Activated CD4-positive, alpha-beta T cell treated with anti-CD3 and anti-CD28 coated beads, Interleukin-2, amount 50 U/mL, for 48 hours (primary cell): ENCODE measurements at places on chromosomes 2 and 18.

DNA sequence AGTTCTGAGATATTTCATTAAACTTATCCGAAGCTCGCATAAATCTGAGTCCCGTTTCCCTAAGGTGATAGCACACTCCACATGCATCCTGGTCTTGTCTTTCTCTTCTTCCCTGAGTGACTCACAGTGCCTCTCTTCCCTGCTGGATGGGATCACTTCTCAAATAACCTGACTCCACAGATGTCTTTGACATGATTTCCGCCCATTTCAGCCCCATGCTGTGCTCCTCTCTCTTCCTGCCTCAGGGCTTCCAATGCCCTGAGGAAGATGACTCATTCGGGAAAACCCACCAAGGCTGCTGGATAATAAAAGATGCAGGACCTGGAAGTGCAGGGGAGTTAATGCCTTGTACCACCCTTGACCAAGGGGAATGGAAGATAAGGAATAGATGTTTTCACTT, 441.7 kb upstream of the SOX11 start:
- no peak for DNase-seq

DNA sequence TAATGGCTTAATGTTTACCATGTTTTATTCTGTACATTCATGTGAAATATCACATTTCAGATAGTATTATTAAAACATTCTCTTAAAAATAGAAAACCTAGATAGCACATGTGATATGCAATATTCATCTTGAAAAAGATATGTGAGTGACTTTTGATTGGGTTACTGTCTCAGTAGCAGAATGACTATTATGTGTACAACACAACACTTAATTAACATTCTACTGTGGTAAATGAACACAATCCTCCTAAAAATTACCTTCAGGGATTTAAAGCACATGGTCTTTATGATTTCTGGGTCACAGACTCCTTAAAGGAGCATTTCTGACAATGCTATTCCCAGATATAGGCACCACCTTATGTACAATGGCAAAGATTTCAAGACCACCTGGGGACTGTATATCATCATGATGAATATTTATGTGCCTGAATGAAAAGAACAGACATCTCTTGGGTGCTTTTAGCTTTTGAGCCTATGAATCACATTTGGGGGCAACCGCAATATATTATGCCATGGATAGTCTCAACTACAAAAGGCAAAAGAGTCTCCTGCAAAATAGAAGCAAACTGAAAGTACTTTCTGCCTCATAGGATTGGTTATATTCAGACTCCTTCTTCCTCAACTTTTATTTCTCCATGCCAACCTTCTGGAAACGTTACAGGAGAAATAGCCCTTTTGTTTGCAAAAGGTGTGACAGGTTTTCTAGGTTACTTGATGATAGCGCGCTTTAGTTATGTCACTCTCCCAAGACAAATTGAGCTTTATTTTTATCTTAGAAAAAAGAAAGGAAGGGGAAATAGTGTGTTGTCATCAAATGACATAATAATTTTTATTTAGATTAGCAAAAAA, 259.0 kb downstream of the CALCRL start:
- no peak for DNase-seq

DNA sequence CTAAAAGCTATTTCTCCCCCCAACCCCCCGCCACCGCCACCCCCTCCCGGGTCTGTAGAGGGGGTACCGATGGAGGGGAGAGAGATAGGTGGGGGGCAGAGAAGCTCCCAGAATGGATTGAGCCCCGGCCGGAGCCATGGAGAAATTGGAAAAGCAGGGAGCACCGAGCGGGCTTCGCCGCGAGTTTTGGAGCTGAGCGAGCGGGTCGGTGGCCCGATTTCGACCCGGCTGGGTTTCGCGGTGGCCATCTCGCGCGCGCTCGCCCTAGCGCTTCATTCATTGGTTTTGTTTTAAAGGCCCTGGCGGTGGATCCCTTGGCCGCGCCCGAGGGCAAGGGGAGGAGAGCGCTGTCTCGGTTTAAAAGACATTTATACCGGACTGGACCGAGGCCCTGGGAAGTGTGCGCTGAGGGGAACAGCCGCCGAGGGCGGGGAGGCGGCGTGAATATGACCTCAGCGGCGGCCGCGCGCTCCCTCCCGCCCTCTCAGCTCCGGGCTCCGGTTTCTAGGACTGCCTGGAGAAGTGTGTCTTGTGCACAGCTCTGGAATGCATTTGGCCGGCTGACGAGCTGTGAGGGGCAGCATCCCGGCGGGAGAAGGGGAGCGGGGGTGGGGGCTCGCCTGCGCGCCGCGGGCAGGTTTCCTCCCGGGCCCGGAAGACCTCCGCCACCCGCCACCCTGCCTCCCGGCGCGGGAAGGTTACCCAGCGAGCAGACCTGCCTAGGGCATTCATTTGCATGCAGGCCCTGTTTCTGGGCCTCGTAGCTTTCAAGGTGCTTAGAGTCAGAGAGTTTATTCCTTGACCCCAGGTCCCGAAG, 1.7 kb upstream of the SMAD7 start:
- DNase-seq, result peak; percentile 59

GRCh38 chr2:19872302-19872701, 29.5 kb downstream of the TTC32 start:
- no peak for DNase-seq

DNA sequence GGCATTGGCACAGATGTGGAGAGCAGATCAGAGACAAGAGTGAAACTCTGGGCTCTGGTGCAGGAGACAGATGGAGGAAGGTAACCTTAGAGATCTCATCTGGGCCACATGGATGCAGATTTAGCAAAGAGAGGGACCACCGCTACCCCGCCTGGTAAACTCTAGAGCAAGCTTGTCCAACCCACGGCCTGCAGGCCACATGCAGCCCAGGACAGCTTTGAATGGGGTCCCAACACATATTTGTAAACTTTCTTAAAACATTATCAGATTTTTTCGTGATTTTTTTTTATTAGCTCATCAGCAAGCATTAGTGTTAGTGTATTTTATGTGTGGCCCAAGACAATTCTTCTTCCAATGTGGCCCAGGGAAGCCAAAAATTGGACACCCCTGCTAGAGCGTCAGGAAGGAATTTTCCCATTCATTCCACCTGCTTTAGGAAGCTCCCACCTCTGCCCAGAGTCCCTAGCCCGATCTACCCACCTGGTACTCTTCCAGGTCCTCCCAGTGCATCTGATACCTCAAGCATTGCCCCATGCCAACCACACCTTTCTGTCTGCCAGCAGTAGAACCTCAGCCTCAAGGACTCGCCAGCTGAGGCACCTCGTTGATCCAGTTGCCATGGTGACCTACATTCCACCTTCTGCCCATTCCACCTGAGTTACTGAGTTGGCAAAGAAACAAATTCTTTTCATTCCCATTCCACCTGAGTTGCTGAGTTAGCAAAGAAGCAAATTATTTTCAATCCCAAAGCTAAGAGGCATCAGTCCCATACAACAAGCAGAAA, at the start of gene CIB4:
CIB4 (minus strand) TSS at position 586 of the 784 bp plus-strand sequence; CDS start at position 534, 52 bp downstream.
- DNase-seq, result no peak
